ENCODE measurements at places on chromosomes 2 and 18.
A peak's percentile ranks its signal among the peaks of the same experiment; 100 is the strongest.

- no peak for DNase-seq
These were observed 301.7 kb downstream of the ALK start for GRCh38 chr2:29619689-29620088.

GRCh38 chr2:239008677-239009588 is 161.0 kb downstream of the TWIST2 start:
- no peak for DNase-seq

GRCh38 chr2:74020702-74021406 is 36.1 kb downstream of the TET3 start:
- DNase-seq, result no peak

GRCh38 chr2:134454931-134455330 is 201.1 kb downstream of the MGAT5 start:
- DNase-seq, result no peak

GRCh38 chr2:10329880-10330699 is 27.4 kb downstream of the HPCAL1 start:
- no peak for DNase-seq

- DNase-seq, result no peak
These were observed 189.9 kb upstream of the TWIST2 start for GRCh38 chr2:238658054-238658407.

GRCh38 chr2:95260028-95261023 is 13.9 kb upstream of the PROM2 start:
- no peak for DNase-seq

DNA sequence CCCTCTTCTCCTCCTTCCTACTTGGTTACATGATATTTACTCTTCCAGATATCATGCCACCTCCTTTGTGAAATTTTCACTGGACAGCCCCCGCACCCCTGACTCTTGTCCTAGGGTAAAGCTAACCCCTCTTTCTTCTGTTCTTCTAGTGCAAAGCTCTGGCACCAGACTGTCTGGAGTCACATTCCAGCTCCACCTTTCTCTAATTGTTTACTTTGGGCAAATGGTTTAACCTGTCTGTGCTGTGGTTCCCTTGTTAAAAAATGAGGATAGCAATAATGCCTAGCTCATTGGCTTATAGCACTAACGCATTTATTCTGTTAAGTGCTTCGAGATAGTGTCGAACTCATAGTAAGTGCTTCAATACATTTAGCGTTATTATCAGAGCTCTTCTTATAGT is 306.2 kb downstream of the ALK start:
- DNase-seq, result no peak

DNA sequence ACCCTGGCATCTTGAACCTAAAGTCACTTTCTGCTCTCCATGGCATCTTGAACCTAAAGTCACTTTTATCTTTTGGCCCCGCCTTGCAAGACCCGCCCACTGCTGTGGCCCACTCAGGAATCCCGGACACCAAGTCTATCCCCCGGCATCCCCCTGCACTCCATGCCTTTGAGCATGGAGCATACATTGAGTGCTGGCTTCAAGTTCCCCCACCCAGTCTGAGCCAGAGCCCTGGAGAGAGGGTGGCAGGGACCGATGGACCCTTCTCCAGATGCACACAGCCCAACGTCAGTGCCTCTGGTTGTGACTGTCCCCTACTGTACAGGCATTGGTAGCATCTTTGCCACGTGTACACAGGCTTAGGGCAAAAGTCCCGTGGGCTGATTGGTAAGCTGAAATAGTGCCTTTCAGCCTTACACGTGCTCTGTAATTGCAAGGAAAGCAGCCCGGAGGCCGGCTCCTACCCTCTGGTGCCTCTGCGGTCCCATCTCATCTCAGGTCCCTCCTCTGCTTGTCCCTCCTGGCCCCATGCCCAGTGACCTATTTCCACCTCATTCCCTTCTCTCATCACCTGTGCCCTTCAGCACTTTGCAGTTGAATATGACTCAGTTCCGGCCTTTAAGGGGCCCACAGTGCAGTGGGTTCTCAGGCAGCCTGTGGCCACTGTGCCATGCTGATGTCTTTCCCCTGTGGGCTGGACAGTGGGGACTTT is 154.0 kb downstream of the INHBB start:
- no peak for DNase-seq

GRCh38 chr2:240960971-240961876 is 37.2 kb upstream of the SNED1 start:
- DNase-seq, result no peak

GRCh38 chr2:49110571-49110970 is 43.7 kb downstream of the FSHR start:
- DNase-seq, result no peak

- no peak for DNase-seq
These were observed 52.1 kb downstream of the MTCL1 start for GRCh38 chr18:8757396-8757997.

- DNase-seq, result no peak
These were observed 112.3 kb downstream of the STK39 start for GRCh38 chr2:168135121-168135520.

- DNase-seq, result peak; percentile 68
These were observed 198.4 kb downstream of the EIPR1 start for GRCh38 chr2:3179208-3179607.

GRCh38 chr18:55422456-55423180 is 165.4 kb downstream of the TCF4 start:
- no peak for DNase-seq

DNA sequence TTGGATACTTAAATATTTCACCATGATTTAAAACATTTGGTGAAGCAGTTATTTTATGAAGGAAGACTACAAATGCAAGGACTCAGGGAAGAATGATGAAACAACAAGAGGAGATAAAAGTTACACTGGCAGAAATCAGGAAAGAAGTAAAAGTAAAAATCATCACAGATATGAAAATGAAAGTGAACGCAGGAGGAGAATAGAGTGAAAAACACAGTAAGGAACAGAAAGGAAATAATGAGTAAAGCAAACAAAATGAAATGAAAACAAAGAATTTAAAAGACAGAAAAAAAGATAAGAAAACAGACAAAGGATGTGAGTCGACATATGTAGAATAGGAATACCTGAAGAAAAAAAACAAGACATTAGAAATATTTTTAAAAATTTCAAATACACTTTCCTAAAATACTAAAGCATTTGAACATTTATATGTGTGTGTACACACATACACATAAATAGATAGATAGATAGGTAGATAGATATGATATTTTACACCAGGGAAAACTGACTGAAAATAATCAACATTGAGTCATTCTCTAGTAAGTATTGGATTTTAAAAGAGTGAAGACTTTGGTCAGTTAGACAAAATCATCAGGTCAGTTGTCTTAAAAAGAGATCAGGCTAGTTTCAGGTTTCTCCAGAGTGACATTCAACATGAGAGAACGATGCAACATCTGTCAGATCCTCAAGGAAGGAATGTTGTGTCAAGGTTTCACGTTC is 12.1 kb upstream of the KDSR start:
- no peak for DNase-seq

DNA sequence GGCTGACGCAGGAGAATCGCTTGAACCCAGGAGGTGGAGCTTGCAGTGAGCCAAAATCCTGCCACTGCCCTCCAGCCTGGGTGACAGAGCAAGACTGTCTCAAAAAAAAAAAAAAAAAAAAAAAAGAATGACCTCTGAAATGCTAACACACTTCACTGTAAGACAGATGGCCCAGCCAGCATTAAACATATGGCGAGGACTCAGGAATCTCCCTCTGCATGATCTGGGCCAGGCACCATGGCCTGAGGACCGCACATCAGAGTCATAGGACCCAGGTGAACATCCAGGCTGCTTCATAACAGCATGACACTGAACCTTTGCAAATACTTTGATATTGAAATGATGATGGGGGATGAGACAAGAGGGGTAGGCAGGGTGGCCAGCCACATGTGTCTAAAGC is 56.1 kb upstream of the DNMT3A start:
- DNase-seq, result no peak

DNA sequence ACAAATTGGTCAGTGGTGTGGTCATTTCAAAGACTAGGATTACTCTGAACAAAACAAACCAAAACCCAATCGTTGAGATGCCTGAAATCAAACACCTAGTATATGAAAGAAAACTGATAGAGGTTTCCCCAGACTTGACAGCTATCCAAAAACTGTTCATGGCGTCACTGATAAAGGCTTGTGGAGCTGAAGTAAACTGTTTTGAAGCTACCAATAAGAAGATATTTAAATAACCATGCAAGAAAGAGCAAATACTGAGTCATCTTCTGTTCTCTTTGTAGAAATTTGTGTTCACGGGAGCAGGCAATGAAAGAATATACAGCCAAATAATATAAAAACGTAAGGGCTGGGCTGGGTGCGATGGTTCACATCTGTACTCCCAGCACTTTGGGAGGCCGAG is 7.5 kb upstream of the COLEC11 start:
- no peak for DNase-seq

GRCh38 chr2:71154798-71155197 is 24.4 kb downstream of the MPHOSPH10 start:
- peak; percentile 60 for DNase-seq

GRCh38 chr2:20012032-20012281 is 511 bp downstream of the MATN3 start:
- DNase-seq, result no peak

DNA sequence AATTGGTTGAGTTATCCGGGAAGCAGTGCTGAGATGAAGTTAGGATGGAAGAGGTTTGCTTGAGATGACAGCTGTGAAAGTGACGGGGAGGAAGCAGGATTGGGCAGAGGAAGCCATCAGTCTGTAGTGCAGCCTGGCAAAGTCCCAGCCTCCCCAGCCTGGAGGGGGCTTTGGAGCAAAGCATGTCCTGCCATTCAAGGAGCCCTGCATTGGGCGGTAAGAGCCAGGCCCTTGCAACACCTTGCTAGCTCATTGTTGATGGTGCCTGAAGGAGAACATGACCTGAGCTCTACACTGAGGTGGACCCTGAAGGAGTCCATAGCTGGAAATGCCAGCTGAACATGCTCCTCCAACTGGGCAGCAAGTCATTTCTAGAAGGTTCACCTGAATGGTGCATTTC is 228.9 kb downstream of the ACKR3 start:
- DNase-seq, result no peak

DNA sequence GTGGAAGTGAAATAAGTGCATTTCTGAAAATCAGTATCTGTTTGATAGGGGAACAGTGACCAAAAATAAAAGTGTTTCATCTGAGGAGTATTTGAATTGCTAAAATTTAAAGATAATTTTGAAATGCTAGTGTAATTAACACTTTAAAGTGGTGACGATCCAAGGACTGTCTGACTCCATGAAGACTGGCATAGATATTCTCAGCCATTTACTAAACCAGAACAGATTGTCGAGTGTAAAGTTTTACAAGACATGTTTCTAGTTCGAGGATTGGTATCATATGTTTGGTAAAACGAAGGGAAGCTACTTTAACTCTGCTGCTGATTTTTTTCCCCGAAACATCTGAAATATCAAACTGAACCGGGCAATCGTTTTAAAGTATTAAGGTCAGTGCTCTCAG is 417.9 kb downstream of the EPHA4 start:
- DNase-seq, result no peak

Data from WTC11 (cell line).